ENCODE measurements at places on chromosomes 12 and 14.

GRCh38 chr14:103367995-103368394 lies 17.2 kb upstream of the MARK3 start:
- no peak for DNase-seq

DNA sequence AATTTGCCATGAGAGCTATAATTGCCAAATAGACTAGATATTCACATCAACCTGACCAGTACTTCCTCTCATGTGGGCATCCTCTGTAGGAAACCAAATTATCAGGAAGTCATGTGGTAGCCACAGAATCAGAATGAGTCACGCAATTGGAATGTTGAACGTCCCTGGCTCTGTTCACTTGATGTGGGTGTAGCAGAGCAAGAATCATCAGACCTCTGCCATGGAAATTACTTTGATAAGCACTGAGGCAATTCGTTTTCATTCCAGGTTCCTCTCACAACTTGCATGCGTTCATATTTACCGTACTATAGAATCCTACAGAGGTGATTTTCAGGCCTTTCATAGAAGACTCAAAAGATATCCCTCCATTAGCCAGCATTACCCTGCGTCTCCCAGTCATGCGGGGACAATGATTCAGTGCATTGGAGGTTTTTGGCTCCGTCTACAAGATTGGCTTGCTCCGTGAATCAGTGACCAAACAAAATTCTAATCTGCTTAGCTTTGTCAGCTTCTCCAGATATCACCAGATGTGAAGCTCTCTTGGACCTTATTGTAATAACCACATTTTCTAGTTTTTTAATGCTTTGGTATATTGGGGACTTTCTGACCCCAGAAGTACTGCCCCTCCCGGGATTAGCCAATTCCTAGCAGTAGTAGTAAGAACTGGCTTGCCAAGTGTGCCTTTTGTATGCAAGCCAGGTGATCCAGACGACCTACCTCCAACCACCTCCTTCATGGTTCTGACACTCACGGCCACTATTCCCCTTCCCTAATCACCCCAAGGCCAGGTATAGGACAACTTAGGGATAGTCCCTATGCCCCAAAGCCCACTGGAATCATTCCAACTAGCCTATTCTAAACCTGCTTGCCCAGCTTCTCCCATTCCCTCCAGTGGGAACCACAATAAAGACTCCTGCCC lies 133.4 kb downstream of the KICS2 start:
- DNase-seq: no peak

DNA sequence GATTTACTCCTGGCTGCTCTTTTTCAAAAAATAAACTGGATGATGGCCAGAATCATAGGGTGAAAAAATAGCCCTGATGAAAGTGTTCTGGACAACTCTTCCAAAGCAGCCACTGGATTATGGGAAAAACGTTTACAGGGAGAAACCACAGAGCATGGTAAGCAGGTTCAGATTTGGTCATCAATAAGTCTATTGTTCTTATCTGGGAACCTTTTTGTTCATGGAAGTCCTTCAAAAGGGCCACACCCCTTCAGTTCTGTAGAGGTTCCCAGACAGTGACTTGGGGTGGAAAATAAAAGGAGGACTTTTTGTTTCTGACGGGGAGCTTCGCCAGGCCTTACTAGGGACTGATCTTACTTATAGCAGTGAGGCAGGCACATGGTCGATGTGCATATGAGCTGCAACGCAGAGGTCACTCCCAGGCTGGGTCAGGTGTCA lies 117.4 kb upstream of the SLC38A2 start:
- DNase-seq: no peak

GRCh38 chr12:6541371-6542165 lies 7.3 kb downstream of the GAPDH start:
- DNase-seq: no peak

- no peak for DNase-seq
Observed at GRCh38 chr14:100135073-100135472, 24.4 kb downstream of the DEGS2 start.

DNA sequence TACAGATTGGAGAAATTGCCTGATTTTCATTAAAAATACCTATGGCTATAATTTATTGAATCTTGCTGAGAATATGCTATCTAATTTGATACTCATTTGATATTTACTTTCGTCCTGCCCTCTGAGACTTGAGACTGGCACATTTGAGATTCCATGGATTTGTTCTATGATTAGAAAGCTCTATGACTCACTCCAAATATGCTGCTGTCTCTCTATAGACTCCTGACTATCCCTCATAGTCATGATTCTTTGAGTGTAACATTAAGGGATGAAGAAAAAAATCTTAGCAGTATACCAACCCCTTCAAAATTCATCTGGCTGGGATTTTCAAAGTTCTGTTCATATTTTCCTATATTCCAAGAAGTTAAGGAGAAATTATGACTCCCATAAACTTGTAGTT lies 191.9 kb downstream of the LRIG3 start:
- no peak for DNase-seq

GRCh38 chr14:101716077-101716950 lies 45.2 kb upstream of the PPP2R5C start:
- no peak for DNase-seq

GRCh38 chr14:33699300-33699983 lies 251.4 kb downstream of the EGLN3 start:
- DNase-seq: no peak

DNA sequence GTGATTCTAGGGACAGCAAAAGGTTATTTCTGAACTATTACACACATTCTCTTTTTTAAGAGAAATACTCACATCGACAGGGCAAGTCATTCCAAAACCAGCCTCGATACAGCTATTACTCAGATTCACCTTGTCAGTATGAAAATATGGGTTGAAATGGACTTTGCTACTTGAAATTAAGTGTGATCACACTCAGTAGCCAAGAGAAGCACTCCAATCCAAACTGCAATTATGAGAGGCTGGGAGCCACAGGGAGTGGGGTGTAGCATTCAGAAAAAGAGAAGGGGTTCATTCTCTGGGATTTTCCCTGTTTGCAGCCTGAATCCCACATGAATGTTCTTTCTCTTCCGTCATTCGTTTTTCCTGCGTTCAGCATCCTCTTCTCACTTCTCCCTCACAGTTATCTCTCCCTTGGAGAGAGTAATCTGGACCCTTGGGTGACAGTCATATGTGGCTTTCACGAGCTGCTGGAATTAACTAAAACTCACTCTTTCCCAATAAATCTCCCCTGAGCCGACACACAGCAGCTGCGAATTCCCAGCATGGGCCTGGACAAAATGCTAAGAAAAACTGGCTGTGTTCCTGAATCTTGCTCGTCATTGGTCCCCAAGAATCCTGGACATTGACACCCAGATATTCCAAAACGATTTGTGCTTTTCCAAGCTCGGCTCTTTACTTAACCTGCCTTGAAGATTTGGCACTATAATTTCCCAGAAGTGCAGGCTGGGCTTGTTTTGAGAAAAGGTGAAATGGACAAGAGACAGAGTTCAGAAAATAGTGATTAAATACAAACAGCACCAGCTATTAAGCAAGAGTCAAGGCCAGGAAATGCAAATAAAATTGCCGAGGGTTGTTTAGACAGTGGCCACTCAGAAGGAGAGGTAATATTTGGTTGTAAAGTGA lies 199.5 kb upstream of the PLEKHG7 start:
- no peak for DNase-seq

DNA sequence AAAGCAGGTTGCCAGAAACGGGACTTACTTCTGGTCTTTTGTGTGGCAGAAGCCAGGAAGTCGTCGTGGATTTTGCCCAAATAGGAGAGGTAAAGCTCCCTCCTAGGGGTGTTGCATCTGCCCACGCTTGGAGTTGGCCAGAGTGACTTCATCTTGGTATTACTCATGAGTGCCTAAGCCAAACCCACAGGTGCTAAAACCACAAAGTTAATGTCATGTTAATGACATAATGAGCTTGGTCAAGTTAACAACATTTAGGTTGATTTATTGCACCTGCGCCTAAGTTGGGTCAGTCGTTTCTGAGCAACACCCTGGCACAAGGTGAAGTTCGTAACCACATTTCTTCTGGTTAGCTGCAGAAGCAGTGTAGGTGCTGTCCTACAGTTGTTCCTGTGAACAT lies 225.2 kb downstream of the FUT8 start:
- peak; percentile 33 for DNase-seq

DNA sequence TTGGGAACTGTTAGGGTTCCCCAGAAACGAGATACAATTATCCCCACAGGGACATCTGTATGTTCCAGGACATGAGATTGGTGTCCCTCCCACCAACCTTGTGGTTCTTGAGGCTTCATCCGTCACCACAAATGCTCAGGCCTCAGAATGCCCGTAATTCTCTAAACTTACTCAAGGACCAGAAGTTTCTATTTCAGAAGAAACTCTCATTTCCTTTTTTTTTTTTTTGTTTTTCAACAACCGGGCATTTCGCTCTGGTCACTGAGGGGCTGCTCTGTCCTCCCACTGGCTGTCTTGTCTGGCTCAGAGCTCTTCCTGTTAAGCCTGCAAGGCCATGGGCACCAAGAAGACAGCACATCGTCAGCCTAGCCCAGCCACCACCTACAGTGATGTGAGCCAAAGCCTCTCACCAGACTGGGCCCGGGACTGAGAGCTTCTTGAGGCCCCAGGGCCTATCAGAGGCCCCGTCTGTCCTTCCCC lies 36.2 kb downstream of the VDR start:
- no peak for DNase-seq

DNA sequence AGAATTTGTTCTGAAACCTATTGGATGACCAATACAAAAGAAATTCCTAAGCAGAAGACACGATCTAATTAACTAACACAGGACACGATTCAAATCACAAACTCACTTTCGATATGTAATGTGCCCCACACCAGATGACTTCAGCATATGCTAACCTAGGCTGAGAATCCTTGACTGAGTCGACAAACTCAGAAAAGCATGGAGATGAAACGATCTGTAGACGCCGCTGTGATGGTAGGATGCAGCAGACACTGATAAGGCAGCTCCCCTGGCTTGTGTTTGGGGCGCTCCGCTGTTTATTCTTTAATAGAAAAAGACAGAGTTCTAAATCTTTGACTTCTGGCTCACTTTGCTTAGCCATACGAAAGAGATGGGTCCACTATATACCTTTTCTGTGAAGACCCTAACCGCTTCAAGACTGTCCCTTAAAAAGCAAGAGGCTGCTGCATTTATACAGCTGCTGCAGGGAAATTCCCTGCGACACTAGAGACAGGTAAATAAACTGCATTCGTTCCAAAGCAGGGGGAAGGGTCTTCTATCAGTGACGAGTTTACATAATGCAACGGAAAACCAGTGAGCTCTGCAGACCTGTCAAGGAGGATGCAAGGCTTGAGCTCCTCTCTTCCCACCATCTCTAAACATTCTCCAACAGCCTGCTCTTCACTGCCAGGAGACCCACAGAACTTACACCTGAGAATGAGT lies 929 bp downstream of the CHD8 start:
- DNase-seq: no peak

- DNase-seq: no peak
Observed at GRCh38 chr14:90440021-90440451, 43.2 kb downstream of the CALM1 start.

DNA sequence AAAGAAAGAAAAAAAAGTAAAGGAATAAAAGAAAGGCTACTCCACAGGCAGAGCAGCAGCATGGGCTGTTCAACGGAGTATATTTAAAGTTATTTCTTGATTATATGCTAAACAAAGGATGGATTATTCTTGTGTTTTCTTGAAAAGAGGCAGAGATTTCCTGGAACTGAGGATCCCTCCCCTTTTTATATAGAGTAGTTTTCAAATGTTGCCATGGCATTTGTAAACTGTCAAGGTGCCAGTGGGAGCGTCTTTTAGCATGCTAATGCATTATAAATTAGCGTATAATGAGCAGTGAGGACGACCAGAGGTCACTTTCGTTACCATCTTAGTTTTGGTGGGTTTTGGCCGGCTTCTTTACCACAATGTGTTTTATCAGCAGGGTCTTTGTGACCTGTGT lies 383.0 kb downstream of the PCNX1 start:
- no peak for DNase-seq

GRCh38 chr12:123163227-123163626 lies 12.3 kb upstream of the PITPNM2 start:
- DNase-seq: no peak

DNA sequence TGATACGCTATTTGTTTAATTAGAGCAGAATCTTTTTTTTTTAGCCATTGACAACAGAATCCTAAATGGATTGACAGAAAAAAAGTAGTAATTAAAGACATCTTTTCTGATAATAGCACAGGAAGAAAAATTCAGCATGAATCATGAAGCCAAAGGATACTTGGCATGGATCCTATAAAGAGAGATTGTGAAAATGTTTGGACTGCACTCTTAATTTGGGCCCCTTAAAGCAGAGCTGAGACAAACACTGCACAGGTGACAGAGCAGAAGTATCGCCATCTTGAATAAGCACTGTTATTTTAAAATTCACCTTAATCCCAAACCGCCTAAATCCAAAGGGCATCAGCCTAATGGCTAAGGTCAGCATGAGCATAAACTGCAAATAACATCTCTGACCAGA lies 48.8 kb upstream of the SEL1L start:
- no peak for DNase-seq

DNA sequence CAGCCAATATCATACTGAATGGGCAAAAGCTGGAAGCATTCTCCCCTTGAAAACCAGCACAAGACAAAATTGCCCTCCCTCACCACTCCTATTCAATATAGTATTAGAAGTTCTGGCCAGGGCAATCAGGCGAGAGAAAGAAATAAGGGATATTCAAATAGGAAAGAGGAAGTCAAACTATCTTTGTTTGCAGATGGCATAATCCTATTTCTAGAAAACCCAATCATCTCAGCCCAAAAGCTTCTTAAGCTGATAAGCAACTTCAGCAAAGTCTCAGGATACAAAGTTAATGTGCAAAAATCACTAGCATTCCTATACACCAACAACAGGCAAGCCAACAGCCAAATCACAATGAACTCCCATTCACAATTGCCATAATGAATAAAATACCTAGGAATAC lies 21.0 kb upstream of the ANP32D start:
- DNase-seq: no peak

DNA sequence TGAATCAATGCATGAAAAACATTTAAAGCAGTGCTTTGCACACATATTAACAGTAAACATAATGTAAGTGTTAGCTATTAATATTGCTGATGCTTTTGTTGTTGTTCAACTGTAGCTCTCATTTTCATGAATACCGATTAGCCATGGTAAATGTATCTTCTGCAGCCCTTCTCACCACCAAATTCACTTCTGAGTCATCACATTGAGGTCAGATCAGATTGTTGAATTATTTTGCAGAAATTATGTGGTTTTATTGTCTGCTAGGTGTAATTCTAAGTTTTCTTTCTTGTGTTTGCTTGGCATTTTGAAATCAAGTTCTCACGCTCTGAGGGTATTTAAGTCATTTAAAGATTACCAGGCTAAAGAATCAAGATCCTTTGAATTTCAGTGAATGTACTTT lies 74.6 kb downstream of the AKAP6 start:
- DNase-seq: no peak

DNA sequence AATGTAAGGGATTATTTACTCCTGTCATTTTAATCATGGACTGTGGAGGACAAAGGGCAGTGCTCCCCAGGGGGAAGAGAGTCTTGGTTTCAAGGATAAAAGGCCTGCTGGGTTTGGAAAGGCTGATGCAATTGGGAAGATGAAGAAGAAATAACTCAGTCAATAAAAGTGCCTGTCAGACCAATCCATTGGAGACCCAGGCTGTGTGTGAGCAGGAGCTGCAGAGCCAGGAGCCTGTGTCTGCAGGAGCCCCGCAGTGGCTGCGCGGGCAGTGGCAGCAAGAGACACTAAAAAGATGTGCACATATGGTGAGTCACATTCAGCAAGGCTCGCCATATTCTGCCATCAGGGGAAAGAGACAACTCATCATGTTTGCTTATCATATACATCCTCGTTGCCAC lies 90.4 kb downstream of the CRACR2A start:
- DNase-seq: no peak
